ENCODE measurements at places on chromosomes 3 and 15.

- no peak for DNase-seq
Measured at GRCh38 chr3:23017801-23018200, 185.3 kb upstream of the UBE2E2 start.

- no peak for DNase-seq
Measured at GRCh38 chr3:16203031-16203430, 28.6 kb downstream of the GALNT15 start.

GRCh38 chr15:65877749-65878148, 8.5 kb downstream of the RAB11A start:
- DNase-seq, result no peak

- no peak for DNase-seq
Measured at GRCh38 chr3:127451321-127451720, 139.2 kb downstream of the TPRA1 start.

DNA sequence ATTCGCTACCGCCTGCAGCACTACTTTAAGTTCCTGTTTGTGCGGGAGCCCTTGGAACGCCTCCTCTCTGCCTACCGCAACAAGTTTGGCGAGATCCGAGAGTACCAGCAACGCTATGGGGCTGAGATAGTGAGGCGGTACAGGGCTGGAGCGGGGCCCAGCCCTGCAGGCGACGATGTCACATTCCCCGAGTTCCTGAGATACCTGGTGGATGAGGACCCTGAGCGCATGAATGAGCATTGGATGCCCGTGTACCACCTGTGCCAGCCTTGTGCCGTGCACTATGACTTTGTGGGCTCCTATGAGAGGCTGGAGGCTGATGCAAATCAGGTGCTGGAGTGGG, 995 bp downstream of the CHST14 start:
- DNase-seq, result no peak

DNA sequence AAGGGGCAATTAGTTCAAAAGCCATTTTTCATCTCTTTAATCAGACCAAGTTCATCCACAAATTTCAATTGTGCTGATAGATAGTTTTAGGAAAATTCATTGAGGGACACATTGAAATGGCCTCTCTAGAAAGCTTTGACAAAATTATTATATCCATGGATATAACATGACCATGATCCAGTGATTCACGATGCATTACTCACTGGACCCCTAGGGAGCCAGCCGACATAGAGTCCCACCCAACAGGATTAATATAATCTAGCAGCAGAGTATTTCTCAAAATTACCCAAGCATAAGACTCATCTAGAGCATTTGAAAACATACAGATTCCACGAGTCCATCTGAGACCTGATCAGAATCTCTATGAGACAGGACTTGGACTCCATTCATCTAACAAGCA, 100.3 kb downstream of the FRMD5 start:
- no peak for DNase-seq

- no peak for DNase-seq
Measured at GRCh38 chr15:37793851-37794250, 140.6 kb upstream of the TMCO5A start.

DNA sequence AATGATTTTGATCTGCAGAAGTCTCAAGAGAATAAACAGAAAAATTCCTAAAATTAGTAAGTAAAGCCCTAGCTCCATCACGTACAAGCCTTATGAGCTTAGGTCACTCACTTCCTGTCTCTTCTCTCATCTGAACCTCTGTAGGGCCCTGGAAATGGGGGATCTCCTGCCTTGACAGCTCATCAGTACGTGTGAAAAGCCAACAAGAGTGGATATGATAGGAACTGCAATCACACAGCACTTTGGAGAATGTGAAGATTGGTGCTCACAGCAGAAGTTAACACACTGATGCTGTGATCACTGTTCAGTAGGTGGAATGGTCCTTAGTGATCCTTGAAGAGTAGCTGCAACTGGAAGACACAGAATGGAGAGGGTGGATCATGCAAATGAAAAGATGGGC, 27.8 kb upstream of the ALDH1L1 start:
- no peak for DNase-seq

DNA sequence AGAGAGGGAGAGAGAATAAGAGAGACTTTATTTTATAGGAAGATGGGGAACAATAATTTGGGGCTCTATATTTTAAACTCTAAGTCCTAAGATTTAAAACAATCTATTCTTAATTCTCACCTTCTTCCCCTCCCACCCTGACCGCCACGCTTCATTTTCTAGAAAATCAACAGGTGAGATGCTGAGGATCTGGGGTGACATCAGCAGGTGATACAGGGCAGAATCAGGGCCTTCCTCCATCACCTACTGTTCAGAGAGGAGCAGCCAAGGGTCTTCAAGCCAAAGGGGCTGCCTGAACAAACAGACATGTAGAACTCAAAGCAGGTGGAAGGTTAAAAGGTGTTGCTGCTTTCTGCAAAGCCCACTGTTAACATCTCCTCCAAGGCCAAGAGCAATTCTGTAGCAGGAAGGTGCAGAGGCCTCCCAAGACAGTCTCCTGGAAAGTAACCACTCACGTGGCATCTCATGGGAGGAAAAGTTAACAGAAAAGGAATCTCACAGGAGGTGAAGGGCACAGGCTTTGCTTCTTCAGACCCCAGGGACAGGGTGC, 183.6 kb upstream of the TLE3 start:
- no peak for DNase-seq

DNA sequence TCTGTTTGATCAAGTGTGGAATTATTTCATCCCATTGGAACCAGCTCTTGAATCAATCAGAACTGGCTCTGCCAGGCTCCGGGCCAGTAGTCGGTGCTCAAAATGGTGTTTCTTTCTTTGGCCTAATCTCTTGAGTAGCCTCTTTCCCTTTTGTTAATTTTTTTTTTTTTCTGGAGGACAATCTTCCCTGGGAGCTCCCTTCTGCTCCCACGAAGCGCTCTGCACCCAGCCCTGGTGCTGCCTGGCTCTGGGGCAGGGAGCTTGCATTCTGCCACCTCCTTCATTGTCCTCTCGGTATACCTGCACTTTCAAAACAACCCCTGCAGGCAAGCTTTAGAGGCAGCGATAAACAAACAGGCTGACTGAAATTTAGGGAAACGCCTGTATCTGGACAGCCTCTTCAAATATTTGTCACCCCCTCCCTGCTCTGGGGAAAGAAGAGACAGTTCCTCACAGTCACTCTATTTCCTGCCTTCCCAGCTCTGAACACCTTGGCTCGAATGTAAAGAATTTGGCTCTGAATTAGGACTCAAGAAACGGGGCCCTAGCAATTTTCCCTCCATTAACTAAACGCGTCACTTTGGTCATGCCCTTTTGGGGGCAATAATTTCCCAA, 1.1 kb upstream of the THSD4 start:
- DNase-seq, result no peak

DNA sequence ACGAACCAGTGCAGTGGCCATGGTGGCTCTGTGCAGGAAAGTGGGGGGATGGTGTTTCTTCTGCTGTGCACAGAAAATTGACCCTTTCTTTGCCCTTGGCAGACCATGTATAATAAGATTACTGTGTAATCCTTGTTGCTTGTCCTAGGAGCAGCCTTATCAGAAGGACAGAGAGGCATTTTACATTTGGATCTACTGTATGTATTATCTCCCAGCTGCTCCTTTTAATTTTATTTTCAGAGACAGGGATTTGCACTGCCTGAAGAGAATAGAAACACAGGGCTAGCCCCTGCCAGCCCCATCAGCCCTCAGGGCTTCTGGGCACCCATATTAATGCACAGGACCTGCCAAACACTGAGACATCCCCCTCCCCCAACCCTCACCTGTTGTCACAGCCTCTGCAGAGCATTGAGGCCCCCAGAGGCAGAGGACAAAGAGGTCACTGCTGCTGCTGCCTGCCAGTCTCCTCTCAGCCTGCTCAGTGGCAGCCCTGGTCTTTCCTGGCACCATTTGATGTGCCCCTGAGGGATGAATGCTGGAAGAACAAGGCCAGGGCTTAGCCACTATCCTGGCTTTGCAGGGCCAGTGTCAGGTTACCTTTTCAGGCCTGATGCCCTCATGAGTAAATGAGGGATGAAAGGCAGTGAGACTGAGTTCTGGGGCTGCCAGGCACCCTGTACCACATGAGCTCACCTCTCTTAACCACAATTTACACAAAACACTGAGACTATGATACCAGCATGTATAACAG, 533.4 kb downstream of the NTRK3 start:
- DNase-seq, result no peak

- no peak for DNase-seq
Measured at GRCh38 chr3:194384156-194384555, 14.6 kb upstream of the LRRC15 start.

GRCh38 chr3:9193633-9194195, 55.7 kb downstream of the SRGAP3 start:
- no peak for DNase-seq

- no peak for DNase-seq
Measured at GRCh38 chr3:36305929-36306520, 74.3 kb upstream of the STAC start.

- no peak for DNase-seq
Measured at GRCh38 chr15:60344987-60345386, 52.8 kb downstream of the ANXA2 start.

DNA sequence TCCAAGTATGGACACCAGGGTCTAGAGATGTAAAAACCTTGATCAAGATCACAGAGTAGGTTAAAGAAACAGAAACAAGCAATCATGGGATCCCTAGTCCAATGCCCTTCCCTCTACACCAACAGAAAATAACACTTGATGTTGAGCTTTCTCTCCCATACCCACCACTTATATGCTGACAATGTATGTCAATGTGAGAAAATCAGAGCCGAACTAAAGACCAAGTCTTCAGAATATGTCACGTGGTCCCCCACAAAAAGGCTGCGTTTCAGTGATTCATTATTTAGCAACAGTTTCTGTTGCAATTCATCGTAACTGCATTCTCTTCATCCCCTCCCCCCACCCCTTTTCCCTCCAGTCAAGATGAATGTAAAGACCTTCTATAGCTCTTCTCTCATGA, 278.9 kb upstream of the STT3B start:
- no peak for DNase-seq

- no peak for DNase-seq
Measured at GRCh38 chr15:60809375-60809774, 330.4 kb upstream of the ICE2 start.

GRCh38 chr3:134796281-134797056, 1.4 kb downstream of the EPHB1 start:
- no peak for DNase-seq

DNA sequence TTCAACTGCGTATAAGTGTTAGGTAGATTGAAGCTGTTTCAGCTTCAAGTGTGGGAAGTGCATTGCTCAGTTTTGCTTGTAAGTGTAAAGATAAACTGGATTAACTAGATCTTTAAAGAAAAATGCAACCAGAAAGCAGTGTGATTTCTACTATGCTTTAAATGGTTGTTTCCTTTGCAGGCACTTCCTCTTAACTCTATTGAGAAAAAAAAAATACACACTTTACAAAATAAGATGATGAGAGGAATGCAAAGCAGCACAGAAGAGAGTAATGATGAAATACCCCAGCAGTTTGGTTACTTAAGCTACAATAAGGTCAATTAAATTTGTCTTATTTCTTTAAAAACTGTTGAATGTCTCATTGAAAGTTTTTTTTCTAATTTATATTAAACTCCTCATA, 40.8 kb downstream of the DPH6 start:
- no peak for DNase-seq

DNA sequence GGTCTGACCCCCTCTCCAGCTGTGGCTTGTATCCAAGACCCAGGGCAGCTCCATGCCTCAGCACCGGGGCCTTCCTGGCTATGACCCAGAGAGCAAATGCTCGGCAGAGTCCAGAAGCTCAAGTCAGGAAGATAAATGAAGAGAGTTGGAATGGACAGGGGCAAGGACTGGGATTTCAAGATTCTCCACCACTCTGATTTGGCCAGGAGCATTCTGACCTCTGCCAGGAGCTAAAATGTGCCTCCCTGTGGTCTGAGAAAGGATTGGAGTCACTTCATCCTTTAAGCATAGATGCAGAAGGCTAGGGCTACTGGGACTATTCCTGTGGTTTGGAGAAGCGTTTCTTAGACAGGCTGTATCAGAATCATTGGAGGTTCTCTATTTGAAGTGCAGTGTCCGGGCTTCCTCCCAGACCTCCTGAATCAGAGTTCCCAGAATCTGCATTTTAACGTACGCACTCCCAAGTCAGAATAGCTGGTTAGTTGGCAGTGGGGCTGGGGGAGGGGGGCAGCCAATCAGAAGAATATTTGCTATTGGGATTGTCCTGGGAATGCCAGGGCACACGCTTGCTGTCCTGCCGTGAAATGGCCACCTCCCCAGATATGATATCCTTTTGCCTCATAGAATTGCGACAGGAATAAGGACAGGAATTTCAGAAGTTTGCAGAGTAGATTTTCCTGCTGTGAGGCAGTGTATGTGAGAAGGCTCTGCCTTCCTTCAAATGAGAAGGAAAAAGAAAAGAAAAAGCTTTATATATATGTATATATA, 57.4 kb downstream of the HRH1 start:
- no peak for DNase-seq

- no peak for DNase-seq
Measured at GRCh38 chr3:15171096-15171495, 35.0 kb upstream of the CAPN7 start.

DNA sequence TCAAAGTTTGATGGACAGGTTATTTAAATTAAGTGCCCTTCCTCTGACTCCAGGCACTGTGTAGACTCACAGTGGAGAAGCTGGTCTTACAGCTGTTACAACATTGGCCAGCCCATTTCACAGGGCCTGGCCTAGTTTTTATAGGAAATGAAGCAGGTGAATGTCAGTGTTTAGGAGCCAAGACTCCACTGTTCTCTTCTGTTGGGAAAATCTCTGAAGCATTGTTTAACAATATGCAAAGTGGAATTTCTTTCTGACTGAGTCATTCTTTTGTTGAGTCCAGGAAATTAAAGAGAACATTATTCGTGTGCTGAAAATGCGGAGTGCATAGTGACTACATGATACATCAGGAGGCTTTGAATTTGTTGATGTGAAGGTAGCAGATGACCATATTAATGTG, 64.7 kb downstream of the ARRDC4 start:
- DNase-seq, result no peak

DNA sequence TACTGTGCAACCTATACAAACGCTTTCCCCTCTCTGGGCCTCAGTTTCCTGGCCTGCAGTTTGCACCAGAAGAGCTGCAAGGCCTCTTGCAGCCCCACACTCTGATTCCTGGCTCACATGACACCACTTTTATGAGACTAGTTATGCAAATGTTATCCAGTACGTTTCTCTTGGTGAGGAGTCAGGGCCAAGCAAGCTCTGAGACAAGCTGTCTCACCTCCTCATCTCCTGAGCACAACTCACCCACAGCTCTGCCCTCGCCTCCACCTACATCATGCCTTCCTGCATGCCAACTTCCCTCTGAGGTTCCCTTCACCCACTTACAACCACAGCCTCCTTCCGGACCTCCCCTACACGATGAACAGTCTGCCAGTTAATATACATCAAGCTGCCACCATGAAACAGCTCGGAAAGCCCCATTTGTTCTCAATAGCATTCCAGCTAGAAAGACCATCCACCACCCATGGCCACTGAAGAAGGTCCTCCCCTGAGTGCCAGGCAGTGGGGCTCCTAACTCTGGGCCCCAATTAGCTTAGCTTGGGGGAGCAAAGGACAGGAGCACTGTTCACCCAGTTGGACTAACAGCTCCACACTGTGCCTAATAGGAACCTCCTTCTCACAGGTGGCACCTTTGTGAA, 25.0 kb downstream of the CRYGS start:
- no peak for DNase-seq

Data from hippocampal formation (tissue), 2 donors.